ENCODE measurements at places on chromosomes 2 and 18.

GRCh38 chr2:85501248-85501647, 37.7 kb upstream of the MAT2A start:
- no peak for DNase-seq

DNA sequence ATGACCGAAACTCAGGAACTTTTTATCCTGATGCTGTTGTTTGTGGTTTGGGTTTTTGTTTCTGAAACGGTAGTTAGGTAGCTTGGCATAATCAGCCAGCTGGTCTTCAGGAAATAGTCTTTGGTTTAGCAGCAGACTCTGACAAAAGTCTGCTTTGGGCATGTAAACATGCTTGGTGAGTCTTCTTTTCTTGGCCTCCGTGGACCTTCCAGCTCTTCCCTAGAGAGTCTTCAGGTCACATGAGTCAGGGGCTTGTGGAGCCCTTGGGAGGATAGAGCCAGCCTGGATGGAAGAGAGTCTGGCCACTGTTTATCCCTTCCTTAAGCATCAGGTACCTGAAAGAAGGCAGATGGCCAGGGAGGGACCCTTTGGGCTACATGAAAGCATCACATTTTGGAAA, 154.5 kb downstream of the MGAT5 start:
- no peak for DNase-seq

DNA sequence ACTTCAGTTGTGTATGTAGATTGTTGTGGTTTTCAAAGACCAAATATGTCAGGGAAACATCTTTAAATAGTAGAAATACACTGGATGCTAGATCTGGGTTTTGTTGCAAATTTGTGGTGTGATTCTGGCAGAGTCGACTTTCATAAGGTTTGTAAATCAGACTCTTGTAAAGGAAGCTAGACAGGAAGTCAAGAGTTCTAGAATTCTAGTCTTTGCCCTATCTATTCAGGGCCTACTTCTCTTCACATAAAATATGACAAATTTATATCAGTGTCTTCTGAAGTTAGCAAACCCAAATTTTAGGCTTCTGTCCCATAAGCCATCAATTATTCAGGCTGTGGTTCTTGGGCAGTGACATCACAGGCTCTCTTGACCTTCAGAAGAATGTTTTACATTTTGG, 1579.2 kb upstream of the PIK3C3 start:
- no peak for DNase-seq

DNA sequence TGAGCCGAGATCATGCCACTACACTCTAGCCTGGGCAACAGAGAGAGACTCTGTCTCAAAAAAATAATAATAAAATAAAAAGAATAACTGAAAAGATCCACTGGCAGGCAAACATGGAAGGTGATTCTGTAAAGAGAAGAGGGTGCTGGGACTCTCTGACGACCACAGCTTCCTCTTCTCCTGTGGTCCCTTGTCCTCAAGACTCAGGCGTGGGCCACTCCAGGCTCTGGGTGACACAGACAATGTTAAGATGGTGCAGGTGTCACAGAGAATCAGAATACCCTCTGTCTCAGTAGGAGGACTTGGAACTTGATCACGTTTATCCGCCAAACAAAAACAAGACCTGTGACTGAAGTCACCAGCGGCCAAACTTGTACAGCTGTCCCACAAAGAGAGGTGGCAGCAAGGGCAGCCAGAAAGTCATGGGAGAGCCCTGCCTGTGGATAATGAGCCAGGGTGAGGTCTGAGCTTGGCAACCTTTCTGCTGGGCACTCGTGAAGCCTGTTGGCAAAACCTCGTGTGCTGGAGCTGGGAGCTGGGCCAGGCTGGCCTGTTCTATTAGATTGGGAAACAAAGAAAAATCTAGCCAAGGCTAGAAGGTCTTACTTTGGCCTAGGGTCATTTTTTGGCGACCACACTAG, 76.4 kb upstream of the ITGA6 start:
- no peak for DNase-seq

DNA sequence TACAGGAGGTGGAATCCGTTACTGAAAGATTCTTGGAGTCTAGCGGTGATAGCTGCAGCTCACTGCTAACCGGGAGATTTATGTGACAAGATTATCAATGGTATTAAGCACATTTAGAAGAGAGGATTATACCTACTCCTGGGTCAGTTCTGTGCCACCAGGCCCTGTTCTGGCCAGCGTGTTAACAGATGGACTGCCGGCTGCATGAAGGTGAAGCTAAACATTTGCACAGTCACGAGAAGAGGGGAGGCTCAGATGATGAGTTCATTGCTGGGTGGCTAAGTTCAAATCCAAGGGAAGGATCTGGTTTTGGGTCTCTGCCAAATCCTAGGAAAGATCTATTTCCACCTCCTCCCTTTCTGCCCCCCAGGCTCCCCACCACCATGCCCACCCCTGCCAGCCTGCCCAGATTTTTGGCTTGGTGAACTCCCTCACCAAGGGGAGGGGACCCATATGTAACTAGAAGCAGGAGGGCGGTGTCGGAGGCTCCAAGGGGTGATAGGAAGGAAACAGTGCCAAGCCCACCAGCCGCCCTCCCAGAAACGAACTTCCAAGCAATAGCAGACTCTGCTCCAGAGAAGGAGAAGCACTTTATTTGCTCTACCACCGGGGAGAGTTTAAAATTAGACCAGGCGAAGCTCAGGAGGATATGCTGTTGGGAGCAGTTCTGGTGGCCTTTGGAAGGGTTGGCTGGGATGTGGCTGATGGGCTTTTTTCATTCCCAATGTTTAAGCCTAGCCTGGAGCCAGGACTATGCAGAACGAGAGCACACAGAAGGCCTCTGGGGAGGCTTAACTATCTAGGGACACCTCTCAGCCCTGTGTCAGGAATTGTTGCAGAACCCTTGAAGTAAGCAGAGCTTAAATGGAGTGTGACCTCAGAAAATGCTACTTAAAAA, 200.5 kb downstream of the KLHL29 start:
- no peak for DNase-seq

DNA sequence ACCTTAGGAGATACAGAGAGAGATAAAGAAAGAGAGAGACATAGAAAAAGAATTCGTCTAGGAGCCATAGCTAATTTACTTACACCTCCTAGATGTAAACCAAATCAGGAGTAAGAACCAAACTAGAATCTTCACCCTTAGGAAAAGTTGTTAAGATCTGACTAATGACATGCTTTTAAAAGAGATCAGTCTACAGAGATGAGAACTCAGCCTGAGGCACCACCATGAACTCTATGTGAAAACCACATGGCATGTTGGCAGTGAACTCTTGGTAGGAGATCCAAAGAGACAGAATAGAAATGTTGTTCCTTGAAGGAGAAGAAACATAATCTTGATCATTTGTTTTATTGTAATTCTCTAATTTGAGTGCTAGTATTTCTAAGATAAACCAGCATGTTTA, 585.4 kb upstream of the ID2 start:
- no peak for DNase-seq

- no peak for DNase-seq
Observed at GRCh38 chr2:40512256-40512655, 60.4 kb upstream of the SLC8A1 start.

DNA sequence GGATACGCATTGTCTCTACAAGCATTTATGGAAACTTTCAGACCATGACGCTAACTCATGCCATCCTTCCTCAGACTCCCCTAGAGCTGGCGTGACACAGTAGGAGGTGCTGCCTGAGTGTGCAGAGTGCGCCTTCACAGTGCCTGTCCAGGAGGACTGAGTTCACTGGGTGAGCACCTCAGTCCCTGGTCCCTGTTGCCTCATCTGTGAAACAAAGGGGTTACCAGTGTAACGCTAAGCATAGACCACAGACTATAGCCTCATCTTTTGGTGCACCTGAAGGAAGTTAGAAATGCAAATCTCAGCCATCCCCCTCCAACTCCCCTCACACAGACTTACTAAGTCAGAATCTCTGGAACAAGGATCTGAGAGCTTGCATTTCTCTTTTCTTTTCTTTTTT, 142.8 kb downstream of the TMEM17 start:
- no peak for DNase-seq

DNA sequence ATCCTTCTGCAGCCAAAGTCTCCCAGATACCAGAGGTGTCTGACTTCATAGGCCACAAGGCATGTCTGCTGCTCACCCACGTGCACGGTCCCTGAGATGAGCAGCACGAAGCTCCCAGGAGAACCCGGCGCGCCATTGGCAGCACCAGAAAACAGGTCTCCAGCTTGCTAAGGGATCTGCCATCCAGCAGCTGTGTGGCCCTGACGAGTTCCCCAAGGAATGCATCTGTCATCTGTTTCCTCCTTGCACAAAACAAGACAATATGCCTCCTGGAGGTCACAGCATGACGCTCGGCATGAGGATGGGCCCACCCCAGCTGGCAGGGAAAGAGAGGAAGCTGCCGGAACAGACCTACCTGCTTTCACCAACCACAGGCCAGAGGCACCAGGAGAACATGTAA, 29.2 kb downstream of the HS6ST1 start:
- DNase-seq: no peak

DNA sequence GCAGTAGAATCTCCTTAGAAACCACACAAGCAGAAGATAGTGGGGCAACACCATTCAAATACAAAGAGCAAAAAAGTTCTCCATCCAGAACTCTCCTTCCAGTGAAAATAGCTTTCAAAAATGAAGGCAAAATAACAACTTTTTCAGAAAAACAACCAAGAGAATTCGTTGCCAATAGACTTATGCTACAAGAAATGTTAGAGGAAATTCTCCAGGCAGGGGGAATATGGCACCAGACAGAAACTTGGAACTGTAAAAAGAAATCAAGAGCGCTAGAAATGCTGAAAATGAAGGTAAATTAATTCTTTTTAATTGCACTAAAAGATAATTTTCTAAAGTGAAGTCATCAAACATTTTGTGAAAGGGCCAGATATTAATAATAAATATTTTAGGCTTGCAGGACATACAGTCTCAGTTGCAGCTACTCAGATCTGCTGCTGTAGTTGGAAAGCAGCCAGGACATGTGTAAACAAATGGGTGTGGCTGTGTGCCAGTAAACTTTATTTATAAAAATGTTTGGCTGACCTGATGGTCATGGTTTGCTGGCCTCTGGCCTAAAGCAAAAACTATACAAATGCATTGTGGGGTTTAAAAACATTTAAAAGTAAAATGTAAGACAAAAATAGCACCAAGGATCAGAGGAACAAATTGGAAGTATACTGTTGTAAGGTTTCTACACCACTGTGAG, 73.7 kb upstream of the TGFA start:
- no peak for DNase-seq

GRCh38 chr2:196372811-196373664, 201.7 kb upstream of the STK17B start:
- DNase-seq: no peak

DNA sequence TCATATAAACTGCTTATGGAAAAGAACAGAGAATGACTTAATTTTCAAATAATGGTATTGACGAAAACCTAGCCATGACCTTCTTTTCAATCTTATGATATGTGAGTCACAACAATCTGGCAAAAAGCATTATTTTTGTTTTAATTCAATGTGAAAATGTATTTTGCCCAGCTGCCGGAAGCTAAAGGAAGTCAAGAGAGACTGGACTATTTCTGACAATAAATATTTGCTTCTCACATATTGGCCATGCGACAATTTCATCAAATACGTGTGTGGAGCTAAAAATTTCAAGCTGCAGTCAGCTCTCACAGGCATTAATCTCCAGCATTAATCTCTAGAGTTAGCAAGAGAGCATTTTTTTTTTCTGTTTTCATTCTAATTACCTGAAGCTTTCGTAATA, 881.0 kb downstream of the CPS1 start:
- DNase-seq: no peak

- DNase-seq: no peak
Observed at GRCh38 chr2:27408601-27409320, 630 bp downstream of the PPM1G start.

GRCh38 chr2:118865106-118865505, 17.7 kb upstream of the EN1 start:
- DNase-seq: no peak

DNA sequence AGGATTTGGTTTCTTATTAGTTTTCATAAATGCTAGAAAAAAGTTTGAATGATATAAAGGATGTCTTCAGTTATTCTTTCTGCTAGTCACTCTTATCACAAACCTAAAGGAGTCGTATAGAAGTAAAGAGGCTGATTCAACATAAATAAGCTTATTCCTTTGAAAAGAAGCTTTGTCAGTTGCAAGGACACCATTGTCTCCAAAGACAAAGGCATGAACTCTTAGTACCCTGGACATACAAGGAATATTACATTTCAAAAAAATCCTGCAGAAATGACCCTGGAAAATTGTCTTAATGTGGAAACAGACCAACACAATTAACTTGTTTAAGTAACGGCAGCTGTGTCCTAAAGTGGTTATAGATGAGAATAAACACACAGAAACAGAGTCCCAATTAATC, 528.0 kb downstream of the CPS1 start:
- no peak for DNase-seq

GRCh38 chr2:233793465-233794127, 15.5 kb downstream of the MROH2A start:
- no peak for DNase-seq

DNA sequence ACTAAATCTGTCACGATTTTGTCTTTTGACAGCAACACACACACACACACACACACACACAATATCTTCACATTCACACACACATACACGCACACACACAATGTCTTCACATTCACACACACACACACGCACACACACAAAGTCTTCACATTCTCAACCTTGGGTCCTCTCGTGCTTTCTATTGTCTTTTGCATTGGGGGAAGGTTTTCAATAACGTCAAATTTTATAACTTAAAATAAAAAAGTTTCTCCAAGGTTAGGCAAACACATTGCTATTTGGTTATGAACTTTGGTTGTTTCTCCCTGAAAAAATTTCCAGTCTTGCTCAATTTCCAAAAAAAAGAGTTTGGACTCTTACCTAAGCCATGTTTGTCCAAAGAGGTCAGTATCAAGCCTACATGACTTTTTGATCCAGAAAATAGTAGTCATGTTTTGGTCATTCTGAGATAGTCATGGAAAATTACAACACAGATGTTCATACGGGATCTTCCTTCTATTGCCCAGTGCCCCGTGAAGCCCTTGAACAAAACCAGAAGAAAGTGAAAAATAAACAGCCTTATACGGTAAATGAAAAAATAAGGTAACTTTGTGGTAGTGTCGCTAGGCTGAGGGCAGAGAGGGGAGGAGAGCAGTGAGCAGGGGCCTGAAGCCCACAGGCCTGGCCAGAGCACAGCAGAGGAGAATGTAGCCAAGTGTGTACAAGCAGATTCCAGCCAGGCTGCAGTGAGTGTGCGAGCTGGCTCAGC, 542.8 kb upstream of the ID2 start:
- no peak for DNase-seq

GRCh38 chr2:125259451-125259850, 1234.4 kb downstream of the CNTNAP5 start:
- no peak for DNase-seq

GRCh38 chr2:110678457-110679336, 834 bp upstream of the BUB1 start:
- no peak for DNase-seq

DNA sequence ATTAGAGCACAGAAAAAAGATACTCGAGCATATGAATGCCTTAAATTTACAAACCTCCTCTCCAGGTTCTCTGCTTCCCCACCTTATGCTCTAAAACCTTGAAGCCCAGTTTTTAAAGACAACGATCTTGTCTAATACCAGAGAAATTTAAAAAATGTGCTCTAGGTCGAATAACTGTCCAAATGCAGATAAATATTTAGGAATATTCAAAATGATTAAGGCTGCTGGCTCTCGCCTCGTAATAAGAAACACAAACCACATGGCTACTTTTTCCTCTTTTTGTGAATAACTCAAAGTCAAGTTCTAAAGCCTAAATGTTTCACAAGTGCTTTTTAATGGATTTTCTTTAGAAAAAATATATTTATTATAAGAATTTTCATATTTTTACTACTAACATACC, 101.3 kb downstream of the SATB2 start:
- no peak for DNase-seq

GRCh38 chr2:29881089-29881730, 40.2 kb downstream of the ALK start:
- no peak for DNase-seq

- DNase-seq: no peak
Observed at GRCh38 chr2:54824567-54824966, 101.1 kb downstream of the EML6 start.

All from stimulated activated CD4-positive, alpha-beta T cell treated with anti-CD3 and anti-CD28 coated beads, Interleukin-1b, Interleukin-23, amount 100 ng/mL, for 24 hours (primary cell).